LHCN-M2 (cell line): ENCODE measurements at places on chromosomes 11 and 22. TPM values are rescaled to one million over a fixed set of nuclear protein-coding genes. Genes with fewer than 3 reads are reported as not detected.

The UPK3A gene
- total RNA-seq = not detected in 2 replicates

The MOGAT2 gene
- not detected in 2 replicates for total RNA-seq

The GLYATL1 gene
- total RNA-seq = 0.69 and 0.96 TPM in 2 replicates

The OR51T1 gene
- not detected in 2 replicates for total RNA-seq

The SYTL2 gene
- 75.8 and 84.4 TPM in 2 replicates for total RNA-seq

The ALX4 gene
- total RNA-seq = not detected in 2 replicates

The SPA17 gene
- total RNA-seq = 24.9 and 30.2 TPM in 2 replicates

The MMP27 gene
- total RNA-seq = not detected in 2 replicates

The TRIM49 gene
- not detected in 2 replicates for total RNA-seq

The EFCAB6 gene
- total RNA-seq = 1.2 and 1.7 TPM in 2 replicates

The SEC14L2 gene
- total RNA-seq = 34.8 and 40.8 TPM in 2 replicates

The CASP12 gene
- 0.13 TPM in 1 of 2 replicates, not detected in the other for total RNA-seq

The CYP2D6 gene
- total RNA-seq = 0.17 TPM in 1 of 2 replicates, not detected in the other

The OAF gene
- total RNA-seq = 16.3 and 18.7 TPM in 2 replicates

The ELFN2 gene
- total RNA-seq = 0.17 and 0.32 TPM in 2 replicates

The PGR gene
- not detected in 2 replicates for total RNA-seq

The SMC1B gene
- total RNA-seq = not detected in 2 replicates

The BLID gene
- total RNA-seq = 8.0 and 9.9 TPM in 2 replicates

The TSGA10IP gene
- total RNA-seq = 0.06 TPM in 1 of 2 replicates, not detected in the other

The C1QTNF4 gene
- total RNA-seq = 0.19 TPM in 1 of 2 replicates, not detected in the other

The CCDC15 gene
- total RNA-seq = 13.3 and 16.0 TPM in 2 replicates

The CRYBB2 gene
- total RNA-seq = not detected in 2 replicates

The TSSC4 gene
- total RNA-seq = 51.6 and 61.5 TPM in 2 replicates

The MMP3 gene
- total RNA-seq = 5.1 and 9.0 TPM in 2 replicates

The CBX7 gene
- total RNA-seq = 1.3 and 3.3 TPM in 2 replicates

The CRYBA4 gene
- total RNA-seq = not detected in 2 replicates

The GCAT gene
- total RNA-seq = 21.2 and 23.4 TPM in 2 replicates

The NRGN gene
- total RNA-seq = 2.4 and 3.8 TPM in 2 replicates

The CKAP5 gene
- 101 and 115 TPM in 2 replicates for total RNA-seq

The NFRKB gene
- total RNA-seq = 25.7 and 26.8 TPM in 2 replicates

The RCOR2 gene
- total RNA-seq = 0.23 and 0.58 TPM in 2 replicates

The CECR2 gene
- total RNA-seq = 0.11 TPM in 1 of 2 replicates, not detected in the other

The CRELD2 gene
- 71.1 and 91.8 TPM in 2 replicates for total RNA-seq

The SMTNL1 gene
- total RNA-seq = not detected in 2 replicates

The ACR gene
- total RNA-seq = not detected in 2 replicates

The KDM2A gene
- total RNA-seq = 24.1 and 26.3 TPM in 2 replicates

The RAG2 gene
- not detected in 2 replicates for total RNA-seq
